ENCODE measurements at places on chromosomes 3 and 15.

DNA sequence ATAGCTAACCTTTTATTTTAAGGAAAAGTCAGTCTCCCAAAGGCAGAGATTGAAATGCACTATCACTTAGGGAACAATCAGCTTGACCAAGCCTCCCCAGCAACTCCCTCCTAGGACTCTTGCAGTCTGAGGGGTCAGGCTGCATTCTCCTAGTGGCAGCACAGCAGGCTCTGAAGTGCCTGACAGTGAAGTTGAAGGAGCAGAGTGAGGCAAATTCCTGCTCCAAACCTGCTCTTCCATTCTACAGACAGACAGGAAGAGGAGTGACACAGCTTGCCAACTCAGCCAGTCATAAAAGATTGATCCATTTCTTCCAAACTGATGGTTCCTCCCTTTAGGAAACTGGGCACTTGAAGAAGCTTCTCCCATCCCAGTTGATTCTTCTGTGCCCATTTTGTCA is 43.9 kb upstream of the SMAD3 start:
- no peak for DNase-seq

- no peak for DNase-seq
Observed at GRCh38 chr3:38332201-38332600, 14.4 kb upstream of the XYLB start.

DNA sequence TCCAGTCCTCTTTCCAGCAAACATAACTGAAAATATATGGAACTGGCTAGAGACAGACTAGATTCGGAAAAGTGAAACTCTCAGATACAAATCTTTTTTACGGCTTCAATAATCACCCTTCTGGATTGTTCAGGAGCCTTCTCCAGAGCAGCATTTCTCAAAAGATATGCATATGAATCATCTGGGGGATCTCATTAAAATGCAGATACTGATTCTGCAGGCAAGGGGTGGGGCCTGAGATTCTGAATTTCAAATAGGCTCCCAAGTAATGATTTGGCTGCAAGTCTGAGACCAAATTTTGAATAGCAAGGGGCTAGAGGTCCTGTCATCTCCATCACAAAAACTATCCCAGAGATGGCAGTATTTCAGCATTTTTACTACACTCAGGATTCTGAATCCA is 165.4 kb downstream of the CTNNB1 start:
- DNase-seq = no peak

DNA sequence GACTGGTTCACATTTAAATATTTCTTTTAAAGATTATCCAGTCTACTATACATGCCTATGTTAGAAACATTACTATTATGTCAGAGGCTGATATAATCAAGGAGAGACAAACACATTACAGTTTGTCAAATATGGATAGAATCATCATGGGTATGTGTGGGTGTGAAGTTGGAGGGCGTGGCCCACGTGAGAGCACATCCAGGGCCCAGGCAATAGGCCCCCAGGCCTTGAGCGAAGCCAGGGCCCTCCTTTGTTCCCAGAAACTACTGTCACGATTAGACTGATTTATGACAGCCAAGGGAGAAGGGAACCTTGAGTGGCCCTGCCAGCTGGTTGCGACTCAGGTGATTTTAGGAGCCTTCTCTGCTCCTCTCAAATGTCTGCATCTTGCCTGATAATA is 26.9 kb upstream of the LDHAL6B start:
- DNase-seq = no peak

DNA sequence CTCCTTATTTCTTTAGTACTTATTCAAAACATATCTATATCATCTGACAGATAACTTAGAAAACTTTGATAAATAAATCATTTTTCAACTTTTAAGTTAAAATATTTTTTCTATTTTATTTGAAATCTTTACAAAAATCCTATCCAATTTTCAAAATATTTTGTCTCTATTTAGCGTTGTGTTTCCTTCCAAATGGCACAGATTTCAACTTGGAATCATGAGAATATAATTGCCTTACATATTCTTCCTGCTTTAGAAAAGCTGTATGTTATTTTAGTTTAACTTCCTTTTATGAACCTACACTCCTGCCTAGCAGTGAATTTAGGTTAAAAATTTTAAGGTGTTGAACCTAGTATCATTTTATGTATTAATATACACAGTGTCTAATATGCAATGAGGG is 38.2 kb downstream of the BCHE start:
- no peak for DNase-seq

GRCh38 chr3:59517388-59517787 is 467.6 kb upstream of the CFAP20DC start:
- DNase-seq = no peak

DNA sequence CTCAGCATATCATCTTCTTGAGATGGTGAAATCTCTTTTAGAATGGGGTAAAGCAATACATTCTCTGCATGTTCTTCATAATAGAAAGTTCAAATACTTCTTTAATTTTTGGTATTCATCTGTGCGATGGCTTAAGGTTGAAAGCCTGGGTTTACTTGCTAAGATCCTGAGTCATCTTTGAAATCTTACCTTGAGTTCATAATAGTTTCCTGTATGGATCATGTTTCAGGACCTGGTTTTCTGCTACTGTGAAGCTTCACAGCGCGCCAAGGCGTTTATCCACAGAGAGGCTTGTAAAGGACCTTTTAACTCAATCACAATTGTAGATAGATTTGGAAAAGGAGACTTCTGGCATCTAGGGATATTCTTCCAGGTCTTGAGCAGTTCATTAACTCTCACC is 39.0 kb downstream of the MED12L start:
- DNase-seq = no peak

- no peak for DNase-seq
Observed at GRCh38 chr3:17894434-17895060, 152.1 kb upstream of the TBC1D5 start.

- DNase-seq = no peak
Observed at GRCh38 chr3:124529826-124530571, 200.3 kb upstream of the UMPS start.

- no peak for DNase-seq
Observed at GRCh38 chr3:191263365-191263764, 64.3 kb downstream of the OSTN start.

GRCh38 chr3:133547432-133548041 is 25.9 kb upstream of the CDV3 start:
- no peak for DNase-seq

DNA sequence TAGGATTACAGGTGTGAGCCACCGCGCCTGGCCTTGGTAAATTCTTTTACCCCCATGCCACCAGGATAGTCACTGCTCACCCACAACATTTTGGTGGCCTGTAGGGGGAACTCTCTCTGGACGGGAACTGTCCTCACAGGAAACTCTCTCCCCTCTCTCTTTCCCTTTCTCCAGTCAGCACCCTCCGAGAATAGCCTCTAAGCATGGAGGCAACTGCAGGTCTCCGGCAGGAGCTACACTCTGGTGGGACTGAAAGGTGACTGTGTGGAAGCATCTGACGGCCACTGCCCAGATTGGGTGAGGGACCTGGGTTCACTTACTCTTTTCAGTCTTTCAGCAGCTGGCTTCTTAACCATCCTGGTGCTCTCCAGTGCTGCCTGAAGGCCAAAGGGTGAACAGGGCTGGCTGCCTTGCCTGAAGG is 21.3 kb downstream of the TRANK1 start:
- DNase-seq = no peak

DNA sequence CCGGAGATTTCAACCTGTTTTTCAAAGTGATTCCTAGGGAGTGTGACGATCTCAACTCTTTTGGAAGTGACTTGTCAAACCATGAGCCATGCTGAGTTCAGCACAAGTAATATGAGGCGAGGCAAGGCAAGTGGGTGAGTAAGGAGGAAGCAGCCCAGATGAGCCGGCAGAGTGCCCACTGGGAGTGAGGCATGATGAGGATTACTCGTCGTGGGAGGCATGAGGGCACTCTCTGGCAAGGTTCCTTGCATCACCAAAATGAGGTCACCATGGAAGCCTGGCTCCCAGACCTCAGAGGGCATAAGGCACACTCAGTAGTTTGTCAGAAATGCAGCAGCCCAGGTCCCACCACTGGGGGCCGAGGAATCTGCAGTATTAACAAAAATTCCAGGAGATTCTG is 636.1 kb downstream of the MAGI1 start:
- no peak for DNase-seq

- DNase-seq = no peak
Observed at GRCh38 chr3:105851582-105851981, 17.2 kb downstream of the CBLB start.

DNA sequence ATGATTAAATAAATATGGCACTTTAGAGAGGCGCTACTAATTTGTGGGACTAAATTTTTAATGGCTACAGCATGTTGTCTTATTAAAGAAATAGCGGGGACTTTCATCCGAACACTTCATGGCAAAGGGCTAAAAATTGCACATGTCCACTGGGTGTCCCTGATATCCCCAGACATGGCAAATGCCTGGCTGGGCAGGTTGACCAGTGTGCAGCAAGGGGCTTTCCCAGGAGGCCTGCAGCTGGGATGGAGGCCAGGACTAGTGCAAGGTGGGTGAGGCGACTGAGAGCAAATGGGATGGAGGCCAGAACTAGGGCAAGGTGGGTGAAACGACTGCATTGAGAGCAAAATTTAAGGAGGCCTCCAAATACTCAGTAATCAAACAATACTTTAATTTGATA is 167.4 kb upstream of the SMAD3 start:
- no peak for DNase-seq

DNA sequence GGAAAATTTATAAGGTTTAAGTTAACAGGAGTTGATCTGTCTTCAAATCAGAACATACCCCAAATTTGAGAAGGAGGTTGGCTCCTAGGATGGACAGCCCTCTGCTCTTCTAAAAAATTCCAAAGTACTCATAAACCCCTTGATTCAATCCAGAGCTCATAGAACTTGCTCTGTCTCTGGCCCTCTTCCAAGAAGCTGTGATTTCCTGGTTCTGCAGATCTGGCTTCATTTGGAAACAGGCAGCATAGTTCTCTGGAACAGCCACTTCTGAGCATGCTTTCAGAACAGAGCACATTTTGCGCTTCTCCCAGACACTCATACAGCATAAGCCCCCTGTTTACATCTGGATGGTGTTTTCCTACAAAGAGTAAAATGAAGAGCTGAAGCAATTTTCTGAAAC is 96.7 kb downstream of the KBTBD8 start:
- DNase-seq = no peak

- DNase-seq = no peak
Observed at GRCh38 chr3:12777171-12777570, 18.1 kb upstream of the TMEM40 start.

DNA sequence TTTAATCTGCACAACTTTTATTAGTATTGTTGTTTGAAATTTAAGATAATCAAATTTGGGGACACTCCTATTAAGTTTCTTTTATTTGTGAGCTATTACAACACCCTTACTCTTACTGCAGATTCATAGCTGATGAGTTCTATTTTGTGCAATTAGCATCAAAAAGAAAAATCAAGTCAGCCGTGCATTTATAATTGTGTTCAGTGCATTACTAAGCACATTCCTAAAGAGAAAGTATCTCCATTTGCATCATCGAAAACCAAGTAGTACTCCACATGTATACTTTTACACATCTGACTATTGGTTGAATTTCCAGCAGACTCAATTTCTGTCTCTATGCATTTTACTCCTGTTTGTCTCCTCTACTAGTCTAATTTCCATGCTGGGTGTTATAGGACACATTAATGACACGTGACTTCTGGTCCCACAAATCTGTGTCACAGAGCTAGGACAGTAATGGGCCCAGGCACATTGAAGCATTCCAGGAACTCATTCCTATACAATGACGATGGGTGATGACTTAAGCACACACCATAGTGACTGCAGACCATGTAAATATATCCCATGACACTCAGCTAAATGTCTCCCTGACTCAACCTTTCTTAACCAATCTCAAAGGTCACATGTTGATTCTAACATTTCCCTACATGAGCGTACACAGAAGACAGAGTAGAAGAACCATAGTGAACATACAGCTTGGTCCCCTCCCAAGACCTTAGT is 477.5 kb downstream of the LPP start:
- DNase-seq = no peak

- no peak for DNase-seq
Observed at GRCh38 chr3:48708481-48708889, 8.5 kb downstream of the IP6K2 start.

GRCh38 chr15:74957476-74958035 is 984 bp upstream of the RPP25 start:
- no peak for DNase-seq

- no peak for DNase-seq
Observed at GRCh38 chr15:44222478-44222877, 27.4 kb upstream of the FRMD5 start.

- no peak for DNase-seq
Observed at GRCh38 chr3:117303443-117303842, 593.9 kb downstream of the TUSC7 start.
